ENCODE measurements at places on chromosomes 7 and 10.

- DNase-seq, result no peak
Measured at GRCh38 chr7:6350433-6351058, 78.1 kb upstream of the CYTH3 start.

GRCh38 chr10:127762925-127763324 is 25.9 kb downstream of the FOXI2 start:
- no peak for DNase-seq

GRCh38 chr10:37390926-37391325 is 265.5 kb downstream of the ANKRD30A start:
- DNase-seq, result no peak

GRCh38 chr10:102628451-102628911 is 15.8 kb upstream of the TRIM8 start:
- no peak for DNase-seq

GRCh38 chr10:114239994-114240345 is 916 bp downstream of the VWA2 start:
- no peak for DNase-seq

DNA sequence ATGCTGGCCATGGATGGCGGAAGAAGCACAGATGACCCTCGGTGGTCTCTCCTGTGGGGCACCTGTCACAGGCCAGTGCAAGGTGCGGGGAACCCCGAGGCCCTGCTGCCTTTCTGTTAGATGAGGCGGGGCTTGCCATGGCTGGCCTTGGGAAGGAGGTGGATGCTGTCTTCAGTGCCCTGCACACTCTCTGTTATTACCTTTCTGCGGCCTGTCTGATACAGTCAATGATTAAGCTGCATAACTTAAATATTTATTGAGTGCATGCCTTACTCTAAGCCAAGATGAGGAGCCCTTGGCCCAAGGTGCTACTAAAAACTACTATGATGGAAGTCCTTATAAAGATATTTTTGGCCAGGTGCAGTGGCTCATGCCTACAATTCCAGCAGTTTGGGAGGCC is 36.7 kb upstream of the MNX1 start:
- DNase-seq, result no peak

All from NCI-H1436 treated with DMSO at 0.1 percent for 48 hours (cell line).